Activated T-helper 1 cell treated with anti-CD3 and anti-CD28 coated beads, Interleukin-12 subunit alpha, Interleukin-12 subunit beta, Interleukin-2, Interleukin-4 antibody, amounts not matched to agents 30 ng/mL and 10 ng/mL and 1 ng/mL, durations not matched to agents 14 hours and 24 hours and 36 hours (primary cell): ENCODE measurements at places on chromosomes 4 and X.

DNA sequence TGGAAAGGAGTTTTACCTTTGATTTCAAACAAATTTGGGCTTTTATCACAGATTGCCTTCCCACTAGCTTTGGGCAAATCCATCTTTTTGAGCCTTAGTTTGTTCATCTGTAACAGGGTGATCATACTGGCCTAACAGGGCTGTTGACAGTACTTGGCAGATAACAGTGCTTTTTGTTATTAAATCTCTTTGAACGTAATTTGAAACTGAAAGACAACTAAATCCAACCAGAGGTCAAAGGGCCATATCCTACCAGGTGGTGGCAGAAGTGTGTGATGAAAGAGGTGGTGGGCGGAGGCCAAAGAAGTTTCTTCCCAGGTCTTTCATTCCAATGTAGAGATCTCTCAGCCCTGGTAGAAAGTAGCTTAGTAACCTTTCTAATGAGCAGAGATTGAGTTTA, 35.2 kb upstream of the TADA2B start:
- DNase-seq, result no peak

DNA sequence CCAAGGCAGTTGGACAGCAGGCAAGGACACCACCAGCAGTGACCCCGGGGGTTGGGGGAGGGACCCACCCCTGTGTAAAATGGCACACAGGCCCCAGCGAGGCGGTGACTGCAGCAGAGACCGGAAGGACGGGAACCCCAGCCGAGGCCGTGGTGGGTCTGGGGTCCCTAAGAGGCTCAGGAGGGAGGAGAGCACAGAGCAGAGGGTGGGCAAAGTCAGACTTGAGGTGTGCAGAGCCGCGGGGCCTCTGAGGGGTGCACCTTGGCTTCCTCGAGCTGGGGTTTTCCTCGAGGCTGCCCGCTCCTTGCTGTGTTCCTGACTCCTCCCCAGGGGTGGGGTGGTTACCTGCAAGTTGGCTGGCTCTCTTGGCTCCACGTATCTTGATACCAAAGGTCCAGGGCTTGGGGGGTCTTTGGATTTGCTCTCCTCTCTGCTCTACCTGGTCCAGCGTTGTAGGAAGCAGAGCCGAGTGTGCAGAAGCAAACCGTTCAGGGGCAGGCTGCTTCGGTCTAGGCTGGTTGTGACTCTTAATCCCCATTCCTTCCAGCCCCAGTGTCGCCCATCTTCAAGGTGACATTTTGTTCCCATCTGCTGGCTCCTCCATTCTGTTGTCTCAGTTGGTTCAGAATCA, 37.9 kb upstream of the SORCS2 start:
- DNase-seq, result no peak

DNA sequence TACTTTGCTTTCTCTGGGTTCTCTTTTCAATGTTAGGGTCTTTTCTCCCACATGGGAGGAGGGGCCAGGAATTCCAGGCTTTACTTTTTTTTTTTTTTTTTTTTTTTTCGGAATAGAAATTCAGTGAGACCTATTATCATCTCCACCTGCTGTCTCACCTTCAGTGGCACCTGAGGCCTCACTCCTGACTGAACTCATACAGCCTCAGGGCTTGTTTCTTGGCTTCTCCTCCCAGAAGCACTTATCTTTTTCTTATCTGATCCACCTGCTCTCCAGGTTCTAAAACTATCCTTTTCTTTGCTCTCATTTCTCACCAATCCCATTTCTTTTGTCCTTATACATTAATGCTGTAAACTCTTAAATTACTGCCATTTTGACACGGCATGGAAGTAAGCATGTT, 117.3 kb upstream of the PPP3CA start:
- DNase-seq, result no peak

GRCh38 chr4:171846232-171846631, 33.0 kb downstream of the GALNTL6 start:
- no peak for DNase-seq

- DNase-seq, result no peak
Measured at GRCh38 chrX:105191878-105192277, 28.6 kb downstream of the TEX13A start.
